ENCODE measurements at places on chromosomes 1 and 21. TPM values are rescaled to one million over a fixed set of nuclear protein-coding genes. Genes with fewer than 3 reads are reported as not detected.
A peak's percentile ranks its signal among the peaks of the same experiment; 100 is the strongest.

The C8A gene
- total RNA-seq: not detected

GRCh38 chr1:182723200-182723599, 38.8 kb upstream of the RGS8 start:
- no peak for DNase-seq

GRCh38 chr1:28108001-28108400, 19.6 kb upstream of the EYA3 start:
- no peak for DNase-seq

DNA sequence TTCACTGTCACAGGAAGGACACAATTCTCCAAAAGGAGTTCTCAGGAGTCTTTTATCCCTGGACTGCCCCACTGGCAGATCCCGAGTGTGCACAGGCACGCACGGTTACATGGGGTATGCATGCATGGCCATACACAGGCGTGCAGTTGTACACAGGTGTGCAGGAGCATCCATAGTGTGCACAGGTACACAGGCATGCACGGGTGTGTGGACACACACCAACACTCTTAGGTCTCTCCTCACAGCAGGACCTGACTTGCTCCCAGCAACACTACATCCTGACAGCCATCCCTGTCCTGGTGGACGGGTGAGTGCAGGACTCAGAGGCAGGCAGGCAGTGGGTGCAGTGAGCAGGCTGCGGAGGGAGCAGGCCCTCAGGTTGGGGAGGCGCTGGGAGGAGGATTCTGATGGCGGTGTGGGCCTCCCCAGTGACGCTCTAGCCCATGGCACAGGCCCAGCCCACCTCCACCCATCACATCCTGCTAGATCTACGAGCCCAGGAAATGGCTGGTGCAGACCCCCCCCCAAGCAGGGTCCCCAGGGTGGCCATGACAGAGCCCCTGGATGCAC, 28.4 kb downstream of the SLC19A1 start:
- no peak for DNase-seq

The SPRR4 gene
- total RNA-seq: not detected

- DNase-seq: peak; percentile 63
Measured at GRCh38 chr1:205335692-205336091, 14.1 kb upstream of the NUAK2 start.

The AMY1A gene
- total RNA-seq: not detected

The ACTL8 gene
- 0.48 TPM for total RNA-seq

Measured in RPMI7951 (cell line).